ENCODE measurements at places on chromosomes 5 and 9.

GRCh38 chr5:168984135-168984675 lies 316.7 kb downstream of the SLIT3 start:
- no peak for DNase-seq

- no peak for DNase-seq
Observed at GRCh38 chr9:133543772-133544467, 9.4 kb downstream of the ADAMTSL2 start.

GRCh38 chr5:119285070-119285916 lies 70.5 kb upstream of the TNFAIP8 start:
- no peak for DNase-seq

- no peak for DNase-seq
Observed at GRCh38 chr9:94929369-94929756, 202.9 kb downstream of the AOPEP start.

GRCh38 chr9:123062351-123063176 lies 29.1 kb downstream of the GPR21 start:
- DNase-seq = no peak

DNA sequence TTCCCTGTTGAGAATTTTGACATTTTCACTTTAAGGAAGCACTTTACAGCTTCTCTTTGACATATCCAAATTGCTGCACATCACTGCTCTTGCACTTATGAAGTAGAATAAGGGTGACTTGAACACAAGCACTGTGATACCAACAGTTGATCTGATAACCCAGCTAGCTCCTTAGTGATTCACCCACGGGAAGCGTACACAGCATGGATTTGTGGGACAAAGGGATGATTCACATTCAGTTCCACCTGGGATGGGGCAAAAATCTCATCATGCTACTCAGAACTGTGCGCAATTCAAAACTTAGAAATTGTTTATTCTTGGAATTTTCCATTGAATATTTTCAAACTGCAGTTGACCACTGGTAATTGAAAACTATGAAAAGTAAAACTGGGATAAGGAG lies 1565.5 kb upstream of the CDH9 start:
- no peak for DNase-seq

DNA sequence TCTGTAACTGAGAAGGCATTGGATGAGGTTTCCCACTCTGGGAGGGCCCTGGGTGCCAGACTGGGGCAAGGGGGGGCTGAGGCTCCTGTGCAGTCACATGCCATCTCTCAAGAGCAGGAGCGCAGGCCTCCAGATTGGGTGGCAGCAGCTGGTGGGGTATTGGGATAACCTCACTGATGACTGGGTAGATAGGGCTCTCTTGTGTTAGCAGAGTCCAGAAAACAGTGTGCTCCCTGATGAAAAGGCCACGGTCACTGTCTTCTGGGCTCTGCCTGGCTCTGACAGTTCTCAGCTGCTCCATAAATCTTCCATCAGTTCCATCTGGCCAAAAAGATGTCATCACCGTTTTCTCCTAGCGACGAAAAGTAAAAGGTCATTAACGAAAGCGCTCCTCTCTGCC lies 21.8 kb upstream of the NKX2-5 start:
- DNase-seq = no peak

- no peak for DNase-seq
Observed at GRCh38 chr5:67401172-67401571, 204.6 kb upstream of the CD180 start.

DNA sequence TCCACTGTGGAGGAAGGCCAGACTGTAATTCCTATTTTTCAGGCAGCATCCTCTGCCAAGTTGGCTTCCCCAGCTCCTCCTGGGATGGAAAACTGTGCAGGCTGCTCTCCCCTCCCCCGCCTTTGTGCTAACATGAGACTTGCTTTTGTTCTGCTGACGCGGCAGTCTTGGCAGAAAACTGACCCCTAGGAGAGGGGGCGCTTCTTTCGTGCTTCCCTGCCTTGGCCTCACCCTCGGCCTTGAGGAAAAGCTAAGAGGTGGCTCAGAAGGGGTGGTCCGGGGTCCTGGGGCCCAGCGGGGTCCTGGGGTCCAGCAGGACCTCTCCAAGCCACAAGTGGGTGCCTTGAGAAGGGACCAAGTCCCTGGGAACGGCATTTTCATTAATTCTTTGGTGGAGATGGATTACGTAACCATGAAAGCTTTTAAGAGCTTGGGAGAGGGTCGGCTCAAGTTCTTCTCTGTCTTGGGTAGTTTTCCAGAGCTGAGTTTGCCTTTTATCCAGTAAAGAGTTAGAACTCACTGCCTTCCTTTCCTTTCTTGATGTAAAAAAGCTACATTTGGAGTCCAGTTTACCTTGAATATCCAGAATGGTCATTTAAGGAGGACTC lies 51.0 kb downstream of the SH3PXD2B start:
- DNase-seq = no peak

DNA sequence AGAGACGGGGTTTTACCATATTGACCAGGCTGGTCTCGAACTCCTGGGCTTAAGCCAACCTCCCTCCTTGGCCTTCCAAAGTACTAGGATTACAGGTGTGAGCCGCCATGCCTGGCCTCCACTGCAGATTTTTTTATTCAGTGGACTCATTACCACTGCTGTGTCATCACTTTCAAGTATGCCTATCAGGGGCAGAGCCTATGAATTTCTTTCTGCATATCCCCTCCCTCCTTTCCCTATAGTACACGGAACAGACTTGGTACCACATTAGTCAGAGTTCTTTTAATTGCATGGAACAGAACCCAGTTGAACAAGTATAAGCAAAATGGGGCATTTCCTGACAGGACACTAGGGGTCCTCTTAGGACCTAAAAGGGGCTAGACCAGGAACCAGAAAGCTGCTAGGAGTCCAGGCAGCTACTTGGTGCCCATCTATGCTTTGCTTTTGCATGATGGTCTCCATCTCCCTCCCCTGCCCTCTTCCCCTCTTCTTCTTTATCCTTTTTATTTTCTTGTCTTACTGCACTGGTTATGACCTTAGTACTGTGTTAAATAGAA lies 5.8 kb downstream of the BSPRY start:
- DNase-seq = no peak

- DNase-seq = no peak
Observed at GRCh38 chr5:154331924-154332323, 113.9 kb upstream of the SAP30L start.

GRCh38 chr9:71781391-71781790 lies 13.1 kb upstream of the CEMIP2 start:
- DNase-seq = no peak

- no peak for DNase-seq
Observed at GRCh38 chr9:101567725-101568350, 26.9 kb downstream of the PPP3R2 start.

- no peak for DNase-seq
Observed at GRCh38 chr9:134408389-134408788, 82.1 kb downstream of the RXRA start.

DNA sequence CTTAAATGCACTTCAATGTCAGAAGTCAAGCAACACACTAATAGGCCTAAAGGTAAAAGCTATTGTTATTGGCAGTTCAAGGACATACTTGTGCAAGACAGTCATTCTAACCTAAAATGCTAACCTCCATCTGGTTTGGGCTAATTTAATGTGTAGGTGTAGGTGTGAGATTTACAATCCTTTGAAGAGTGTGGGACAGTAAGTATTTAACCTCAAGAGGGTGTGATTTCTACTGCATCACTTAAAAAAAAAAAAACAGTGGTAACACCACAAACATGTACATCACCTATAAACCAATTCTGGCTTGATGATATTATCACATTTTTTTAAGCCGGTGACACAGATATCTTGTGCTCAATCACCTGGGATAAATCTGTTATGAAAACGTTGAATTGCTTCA lies 127.5 kb upstream of the MEF2C start:
- DNase-seq = no peak

GRCh38 chr5:157710882-157711281 lies 20.3 kb upstream of the THG1L start:
- DNase-seq = no peak

GRCh38 chr9:129696944-129697655 lies 31.7 kb downstream of the PRRX2 start:
- peak; percentile 22 for DNase-seq

DNA sequence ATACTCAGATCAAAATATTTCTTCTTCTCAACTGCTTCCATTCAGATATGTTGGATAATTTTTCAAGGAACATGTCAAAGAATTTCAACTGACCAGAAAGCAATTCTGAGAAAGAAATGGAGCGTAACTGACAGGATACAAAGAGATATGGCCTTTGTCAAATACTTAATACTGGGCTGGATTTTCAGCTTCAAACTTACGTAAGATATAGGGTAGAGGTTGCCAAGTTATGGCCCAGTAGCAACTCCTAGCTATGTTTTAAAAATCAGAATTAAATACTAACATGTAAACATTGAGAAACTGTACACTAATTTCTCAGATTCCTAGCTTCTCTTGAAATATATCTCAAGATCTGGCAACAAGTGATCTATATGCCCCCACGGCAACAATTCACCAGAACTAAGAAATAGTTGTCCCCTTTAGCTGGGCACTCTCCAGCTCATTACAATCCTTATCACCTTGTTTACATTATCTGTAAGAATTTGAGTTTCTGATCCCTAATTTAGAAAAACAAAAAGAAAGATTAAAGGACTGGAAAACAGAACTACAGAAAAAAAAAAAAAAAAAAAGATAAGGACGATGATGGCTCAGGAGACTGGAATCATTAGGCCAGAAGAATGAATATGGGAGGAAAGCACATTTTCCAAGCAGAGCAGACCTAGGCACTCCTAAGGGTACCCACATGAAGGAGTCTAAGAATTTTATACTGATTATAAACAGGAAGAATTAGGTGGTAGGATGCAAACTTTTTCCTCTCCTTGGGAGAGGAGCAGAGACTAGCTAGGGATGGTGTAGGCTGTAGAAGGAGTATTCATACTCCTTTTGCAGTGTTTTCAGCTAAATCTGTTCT lies 23.0 kb downstream of the INIP start:
- no peak for DNase-seq

GRCh38 chr5:61431923-61432620 lies 100.0 kb downstream of the ZSWIM6 start:
- no peak for DNase-seq

- no peak for DNase-seq
Observed at GRCh38 chr5:111134087-111134486, 41.9 kb downstream of the WDR36 start.

DNA sequence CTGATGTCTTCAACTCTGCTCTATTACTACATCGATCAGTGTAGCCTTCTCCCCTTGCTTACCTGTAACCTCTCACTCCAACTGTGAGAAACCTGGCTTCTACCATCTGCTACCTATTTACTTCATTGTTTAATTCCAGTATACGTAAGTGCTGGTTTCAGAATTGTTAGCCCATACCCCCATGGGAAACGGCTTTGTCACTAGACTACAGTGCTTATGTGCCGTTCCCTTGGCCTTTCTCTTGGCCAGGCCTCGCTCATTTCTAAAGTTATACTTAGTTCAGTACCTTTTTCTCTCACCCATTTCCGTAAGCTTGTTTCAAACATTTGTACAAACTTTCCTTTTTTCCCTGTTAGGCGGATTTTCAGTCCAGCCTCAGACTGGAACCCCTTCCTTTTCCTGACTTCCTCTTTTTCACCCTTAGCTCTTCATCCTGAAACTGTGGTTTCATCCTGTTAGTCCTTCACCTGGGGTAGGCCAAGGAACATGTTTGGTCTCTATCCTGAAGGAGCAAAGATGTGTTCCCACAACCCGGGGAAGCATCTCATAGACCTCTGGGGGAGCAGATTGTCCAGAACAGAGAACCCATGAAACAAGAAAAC lies 21.7 kb downstream of the ALG2 start:
- DNase-seq = no peak

DNA sequence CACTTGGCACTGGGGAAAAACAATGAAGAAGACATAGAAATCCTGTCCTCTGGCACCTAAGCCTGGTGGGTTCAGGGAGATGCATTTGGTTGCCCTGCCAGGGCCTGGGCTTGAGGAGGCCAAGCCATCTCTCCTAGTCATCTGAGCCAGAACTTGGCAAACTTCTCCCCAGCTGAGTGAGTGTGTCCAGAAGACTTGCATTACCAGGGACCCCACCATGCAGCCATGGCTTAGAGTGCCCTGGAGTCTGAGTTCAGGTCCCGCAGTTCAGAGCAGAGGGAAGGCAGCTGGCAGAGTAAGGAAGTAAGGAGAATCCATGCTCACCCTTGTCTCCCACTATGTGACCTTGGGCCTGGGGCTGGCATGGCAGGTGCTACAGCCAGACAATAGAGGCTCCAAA lies 37.4 kb upstream of the FCN1 start:
- DNase-seq = no peak

DNA sequence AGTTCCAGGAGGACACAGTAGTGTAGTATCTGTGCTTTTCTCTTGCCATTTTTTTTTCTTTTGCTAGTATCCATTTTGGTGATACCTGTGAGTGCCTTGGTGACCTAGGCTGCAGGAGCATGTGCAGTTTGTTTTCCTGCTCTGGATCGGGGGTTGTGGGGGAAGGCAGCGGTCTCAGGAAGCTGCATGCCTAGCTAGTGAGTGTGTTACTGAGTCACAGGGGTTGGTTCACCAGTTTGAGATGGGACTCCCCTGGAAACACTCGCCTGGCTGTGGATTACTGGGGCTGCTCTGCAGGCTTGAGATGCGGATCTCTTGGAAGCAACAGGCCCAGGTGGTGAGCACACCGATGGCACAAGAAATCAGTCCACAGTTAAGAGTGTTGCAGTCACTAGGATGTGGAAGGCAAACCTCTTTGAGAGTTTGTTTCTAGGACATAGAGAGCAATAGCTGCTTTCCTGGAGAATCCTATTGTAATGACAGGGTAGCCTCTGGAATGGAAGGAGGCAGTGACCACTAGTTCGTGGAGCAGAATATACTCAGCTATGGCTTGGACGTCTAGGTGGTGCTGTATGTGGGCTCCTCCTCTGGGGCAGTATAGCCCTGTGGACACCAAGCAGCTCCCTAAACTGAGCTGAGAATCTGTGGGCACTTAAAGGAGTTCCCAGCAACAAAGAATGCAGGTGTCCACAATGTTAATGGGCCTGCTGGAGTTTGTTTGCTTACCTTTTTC lies 20.0 kb upstream of the SPATA31E1 start:
- DNase-seq = no peak

- no peak for DNase-seq
Observed at GRCh38 chr5:152221721-152222629, 183.1 kb downstream of the NMUR2 start.

- DNase-seq = no peak
Observed at GRCh38 chr5:79269733-79270166, 33.8 kb downstream of the JMY start.

DNA sequence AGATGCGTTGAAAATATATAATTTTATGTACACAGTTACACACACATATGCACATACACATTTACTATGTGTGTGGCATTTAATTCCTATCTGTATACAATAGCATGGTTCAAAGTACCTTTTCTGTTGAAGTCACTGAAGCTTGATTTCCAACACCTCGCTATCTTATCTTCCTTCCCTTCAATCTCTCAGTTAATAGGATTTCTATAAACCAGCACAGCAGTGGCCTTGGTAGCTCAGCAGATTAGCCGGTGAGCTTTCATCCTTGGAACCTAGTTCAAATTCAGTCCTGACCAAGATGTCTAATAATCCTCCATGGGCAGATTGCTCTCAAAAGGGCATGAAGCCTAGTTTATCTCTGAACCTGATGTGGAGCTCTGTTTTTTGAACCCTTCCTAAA lies 2389.5 kb downstream of the MAT2B start:
- no peak for DNase-seq
